ENCODE measurements at places on chromosomes 12 and 14. TPM values are rescaled to one million over a fixed set of nuclear protein-coding genes. Genes with fewer than 3 reads are reported as not detected.

GRCh38 chr14:93915070-93915705 lies 12.0 kb upstream of the FAM181A start:
- no peak for DNase-seq
- no peaks in the 10 kb centered on the region for H3K27me3 ChIP-seq
- no peaks in the 10 kb centered on the region for H3K36me3 ChIP-seq
- no peak overlapping the region for H3K4me3 ChIP-seq

DNA sequence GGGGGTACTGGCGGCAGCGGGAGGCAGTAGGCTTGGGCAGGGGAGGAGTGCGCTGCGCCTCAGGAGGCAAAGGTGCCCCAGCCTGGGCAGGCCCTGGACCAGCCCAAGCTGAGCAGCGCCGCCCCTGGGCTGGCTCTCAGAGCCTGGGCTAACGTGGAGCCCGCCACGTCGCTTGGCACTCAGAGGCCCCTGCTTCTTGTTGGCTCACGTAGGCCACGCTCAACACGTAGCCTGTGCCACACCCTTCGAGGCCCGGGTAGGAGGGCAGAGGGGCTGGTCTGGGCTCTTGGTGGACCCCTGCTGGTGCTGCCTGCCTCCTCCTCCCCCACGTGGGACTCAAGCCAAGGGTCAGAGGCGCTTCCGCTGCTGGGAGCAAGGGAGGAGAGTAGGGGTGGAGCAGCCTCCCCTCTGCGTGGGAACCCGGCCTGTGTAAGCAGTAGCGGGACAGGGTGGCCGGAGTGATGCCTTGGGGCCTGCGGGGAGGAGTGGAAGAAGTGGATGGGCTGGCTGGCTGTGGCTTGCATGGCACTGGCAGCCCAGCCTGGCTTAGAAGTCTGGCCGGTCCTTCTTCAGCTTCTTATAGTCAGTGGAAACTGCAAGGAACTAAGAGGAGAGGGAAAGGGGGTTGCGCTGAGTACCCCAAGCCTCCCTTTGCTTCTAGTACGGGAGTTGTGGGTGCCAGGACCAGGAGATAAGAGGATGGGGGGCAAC lies 5.7 kb downstream of the SHMT2 start:
- DNase-seq, result no peak
- peaks cover 16% of the 10 kb centered on the region for H3K36me3 ChIP-seq
- no peak overlapping the region for H3K4me3 ChIP-seq
- H3K4me1 ChIP-seq, result peaks cover 35% of the 10 kb centered on the region
- H3K27ac ChIP-seq, result no peak overlapping the region
- H3K27me3 ChIP-seq, result peaks cover 49% of the 10 kb centered on the region

Gene CDK17
- total RNA-seq, result 81.4 TPM

- H3K36me3 ChIP-seq, result peaks cover 13% of the 10 kb centered on the region
- H3K27me3 ChIP-seq, result no peaks in the 10 kb centered on the region
- no peak overlapping the region for H3K4me3 ChIP-seq
- no peak for DNase-seq
These were observed 15.6 kb downstream of the ZNF839 start for GRCh38 chr14:102335163-102335562.

DNA sequence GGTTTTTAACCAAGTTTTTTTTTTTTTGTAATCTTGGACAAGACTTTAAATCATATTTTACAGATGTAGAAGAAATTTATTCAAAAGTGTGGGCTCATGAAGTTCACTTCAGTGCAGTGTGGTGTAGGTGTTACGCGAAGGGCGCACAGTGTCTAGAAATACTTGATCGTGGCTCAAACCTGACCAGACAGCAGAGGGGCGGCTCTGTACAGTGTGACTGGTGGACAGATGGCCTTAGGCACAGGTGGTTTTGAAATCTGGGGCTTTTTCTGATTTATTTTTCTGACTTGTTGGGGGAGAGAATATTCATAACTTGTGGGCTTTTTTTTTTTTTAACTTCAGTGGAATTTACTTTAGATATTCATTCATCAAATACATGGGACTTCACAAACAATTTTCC lies 179.2 kb downstream of the PELI2 start:
- DNase-seq, result no peak
- no peaks in the 10 kb centered on the region for H3K27me3 ChIP-seq
- H3K4me1 ChIP-seq, result no peaks in the 10 kb centered on the region
- H3K36me3 ChIP-seq, result no peaks in the 10 kb centered on the region
- H3K4me3 ChIP-seq, result no peak overlapping the region

Gene ACSS3
- 9.2 TPM for total RNA-seq

Gene TMEM179
- total RNA-seq, result not detected

Data from transverse colon (tissue), 4 donors.